ENCODE measurements at places on chromosomes 16 and 17.

GRCh38 chr16:31110106-31111034 is 2.2 kb downstream of the BCKDK start:
- H3K27me3 ChIP-seq, result no peaks in the 10 kb centered on the region
- DNase-seq, result no peak
- H3K36me3 ChIP-seq, result peaks cover 30% of the 10 kb centered on the region
- peak overlapping the region; percentile 67 for H3K4me3 ChIP-seq

GRCh38 chr16:4599037-4599436 is 15.7 kb downstream of the UBALD1 start:
- H3K36me3 ChIP-seq, result no peaks in the 10 kb centered on the region
- peaks cover 7% of the 10 kb centered on the region for H3K4me1 ChIP-seq
- H3K27ac ChIP-seq, result 0 out of 2 replicates have a peak overlapping the region, but pooled peaks have one; percentile 65
- no peak for DNase-seq
- H3K27me3 ChIP-seq, result no peaks in the 10 kb centered on the region
- H3K4me3 ChIP-seq, result no peak overlapping the region

DNA sequence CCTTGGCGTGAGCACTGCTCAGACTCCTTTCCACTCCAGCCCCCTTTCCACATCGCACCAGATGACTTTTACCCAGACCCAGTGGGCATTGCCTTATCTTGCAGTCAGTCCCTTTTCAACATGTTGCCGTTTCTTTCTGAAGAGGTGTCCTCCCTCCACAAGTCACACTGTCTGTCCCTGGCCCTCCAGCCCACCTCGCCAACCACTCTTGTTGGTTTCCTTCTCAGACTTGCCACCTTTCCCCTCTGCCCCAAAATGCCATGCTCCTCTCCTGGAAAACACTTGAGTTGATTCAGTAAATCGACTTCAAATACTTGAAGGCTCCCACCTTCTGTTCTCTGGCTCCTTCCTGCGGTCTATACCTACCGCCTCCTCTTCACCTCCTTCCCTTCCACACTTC is 7.5 kb upstream of the ADAM11 start:
- H3K4me1 ChIP-seq, result no peaks in the 10 kb centered on the region
- H3K4me3 ChIP-seq, result no peak overlapping the region
- DNase-seq, result no peak
- peak overlapping the region; percentile 29 for H3K27ac ChIP-seq

- H3K27me3 ChIP-seq, result no peaks in the 10 kb centered on the region
- no peak for DNase-seq
- no peaks in the 10 kb centered on the region for H3K36me3 ChIP-seq
- no peak overlapping the region for H3K27ac ChIP-seq
These were observed 121.2 kb downstream of the IRX3 start for GRCh38 chr16:54165174-54165911.

- no peak overlapping the region for H3K4me3 ChIP-seq
- H3K27ac ChIP-seq, result no peak overlapping the region
- DNase-seq, result peak; percentile 19
- no peaks in the 10 kb centered on the region for H3K36me3 ChIP-seq
- H3K27me3 ChIP-seq, result peaks cover 20% of the 10 kb centered on the region
These were observed 3.9 kb downstream of the HS3ST3A1 start for GRCh38 chr17:13597723-13598347.

DNA sequence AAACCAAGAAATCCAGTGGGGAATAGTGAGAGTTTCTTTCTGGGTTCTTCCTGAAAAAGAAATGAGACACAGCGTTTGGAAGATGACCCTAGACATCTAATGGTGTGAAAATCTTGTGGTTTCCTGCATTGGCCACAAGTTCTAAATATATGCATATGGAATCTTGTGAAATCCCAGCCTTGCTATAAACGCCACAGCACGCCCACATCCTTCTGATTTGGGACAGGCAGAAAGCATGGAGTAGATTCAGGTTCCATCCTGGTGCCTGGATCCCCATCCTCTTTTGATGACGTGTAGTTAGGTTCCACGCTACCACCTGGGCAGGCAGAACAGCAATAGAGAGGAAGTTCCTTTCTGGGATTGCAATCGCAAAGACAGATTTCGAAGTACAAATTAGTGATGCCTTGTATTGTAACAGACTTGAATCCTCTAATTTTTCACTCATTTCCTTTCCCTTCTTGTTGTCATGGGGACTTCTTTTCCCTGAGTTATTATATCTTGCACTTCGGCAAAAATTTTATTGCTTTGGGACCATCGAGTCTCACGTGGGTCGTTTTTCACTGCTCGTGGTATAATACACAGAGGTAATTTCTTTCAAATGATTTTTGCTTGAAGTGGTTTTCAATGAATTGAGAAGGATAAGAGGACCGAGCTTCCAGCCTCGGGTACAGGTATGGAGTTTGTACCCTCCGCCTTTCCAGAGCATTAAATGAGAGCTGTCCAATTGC is 37.6 kb downstream of the HS3ST4 start:
- H3K4me3 ChIP-seq, result no peak overlapping the region
- no peaks in the 10 kb centered on the region for H3K36me3 ChIP-seq
- DNase-seq, result no peak
- no peak overlapping the region for H3K27ac ChIP-seq
- no peaks in the 10 kb centered on the region for H3K27me3 ChIP-seq
